ENCODE measurements at places on chromosomes 2 and 18.

- DNase-seq: no peak
These were observed 80.4 kb upstream of the RNU4ATAC start for GRCh38 chr2:121450301-121450700.

DNA sequence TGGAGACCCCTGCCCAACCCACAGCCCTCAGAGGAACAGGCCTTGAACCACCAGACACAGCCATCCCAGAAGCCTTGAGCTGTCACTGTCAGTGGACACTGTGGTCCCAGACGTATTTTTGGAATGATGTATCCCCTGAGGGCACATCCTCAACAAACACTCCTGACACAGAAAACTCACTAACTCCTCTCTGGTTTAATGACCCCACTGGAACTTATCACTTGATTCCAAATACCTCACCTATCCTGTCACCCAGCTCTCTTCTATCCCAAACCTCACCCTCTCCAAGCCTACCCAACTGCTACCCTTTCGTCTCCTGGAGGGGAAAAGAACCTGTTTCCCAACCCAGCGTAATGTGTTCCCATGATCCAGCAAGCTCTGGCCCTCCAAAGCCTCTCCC is 111.6 kb downstream of the MREG start:
- DNase-seq: no peak

DNA sequence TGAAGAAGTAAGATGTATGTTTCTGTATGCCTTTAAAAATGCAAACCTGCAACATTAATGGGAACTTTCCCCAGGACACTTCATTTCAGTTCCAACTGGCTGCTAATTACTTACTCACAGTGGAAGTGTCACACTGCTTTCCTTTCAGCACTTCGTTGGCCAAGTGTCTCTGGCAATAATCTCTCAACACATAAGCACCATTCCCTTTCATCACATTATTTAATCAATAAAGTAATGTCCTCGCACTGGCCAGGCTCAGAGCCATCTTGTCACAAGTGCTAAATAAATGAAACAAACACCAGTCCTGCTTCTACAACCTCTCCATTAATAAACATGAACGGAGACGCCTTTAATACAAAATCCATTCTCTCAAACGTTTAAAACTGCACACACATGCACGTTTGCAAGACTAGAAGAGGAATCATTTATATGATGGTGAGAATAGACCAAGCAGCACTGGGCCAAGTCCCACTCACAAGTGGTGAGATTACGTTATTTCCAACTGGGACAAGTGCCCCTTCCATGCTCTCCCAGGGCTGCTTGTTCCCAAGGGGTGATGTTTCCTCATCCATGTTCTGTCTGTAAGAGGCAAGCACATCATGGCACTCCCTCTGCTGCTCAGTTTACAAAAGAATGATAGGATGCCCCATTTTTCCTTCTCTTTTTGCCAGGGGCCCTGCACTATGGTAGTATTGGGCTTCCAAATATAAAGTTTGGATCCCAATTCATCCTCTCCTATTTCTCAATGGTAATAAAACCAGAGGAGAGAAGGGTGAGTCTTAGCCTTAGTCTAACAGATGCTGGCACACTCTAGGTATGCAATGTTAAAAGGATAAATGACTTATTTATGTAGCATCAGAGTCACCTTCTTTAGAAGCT is 56.8 kb upstream of the ETAA1 start:
- no peak for DNase-seq

- no peak for DNase-seq
These were observed 41.6 kb upstream of the OTOF start for GRCh38 chr2:26519396-26520147.

DNA sequence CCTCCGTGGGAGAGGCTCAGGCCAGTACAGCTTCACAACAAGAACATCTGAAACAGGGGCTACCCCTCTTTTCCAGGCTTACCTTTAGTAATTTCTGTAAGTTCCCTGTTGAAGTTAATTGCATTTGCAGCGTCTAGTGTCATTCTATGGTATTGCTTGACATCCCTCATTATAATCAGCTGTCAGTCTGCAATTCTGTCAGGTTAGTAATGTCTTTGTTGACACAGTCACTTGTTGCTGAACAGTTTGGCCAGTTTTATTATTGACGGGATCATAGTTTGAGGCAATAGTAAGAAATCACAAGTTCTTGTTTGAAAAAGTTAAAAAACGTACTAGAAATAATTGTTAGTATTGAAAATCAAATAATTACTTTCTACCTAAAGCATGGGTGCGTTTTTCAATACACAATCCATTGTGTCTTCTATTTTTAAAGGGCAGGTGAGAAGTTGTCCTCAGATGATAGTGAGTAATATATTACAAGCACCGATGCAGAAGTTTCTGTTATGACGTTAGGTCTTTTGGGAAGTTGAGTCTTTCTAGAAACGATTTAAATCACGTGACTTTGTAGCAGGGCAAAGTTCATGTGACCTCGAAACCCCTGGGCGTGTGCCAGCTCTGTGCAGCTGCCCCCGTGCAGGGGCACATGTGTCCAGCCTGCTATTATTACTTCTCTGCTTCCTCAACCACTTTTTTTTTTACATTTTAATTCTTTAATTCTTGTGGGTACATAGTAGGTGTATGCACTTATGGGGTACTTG is 49.5 kb upstream of the MBP start:
- DNase-seq: no peak

DNA sequence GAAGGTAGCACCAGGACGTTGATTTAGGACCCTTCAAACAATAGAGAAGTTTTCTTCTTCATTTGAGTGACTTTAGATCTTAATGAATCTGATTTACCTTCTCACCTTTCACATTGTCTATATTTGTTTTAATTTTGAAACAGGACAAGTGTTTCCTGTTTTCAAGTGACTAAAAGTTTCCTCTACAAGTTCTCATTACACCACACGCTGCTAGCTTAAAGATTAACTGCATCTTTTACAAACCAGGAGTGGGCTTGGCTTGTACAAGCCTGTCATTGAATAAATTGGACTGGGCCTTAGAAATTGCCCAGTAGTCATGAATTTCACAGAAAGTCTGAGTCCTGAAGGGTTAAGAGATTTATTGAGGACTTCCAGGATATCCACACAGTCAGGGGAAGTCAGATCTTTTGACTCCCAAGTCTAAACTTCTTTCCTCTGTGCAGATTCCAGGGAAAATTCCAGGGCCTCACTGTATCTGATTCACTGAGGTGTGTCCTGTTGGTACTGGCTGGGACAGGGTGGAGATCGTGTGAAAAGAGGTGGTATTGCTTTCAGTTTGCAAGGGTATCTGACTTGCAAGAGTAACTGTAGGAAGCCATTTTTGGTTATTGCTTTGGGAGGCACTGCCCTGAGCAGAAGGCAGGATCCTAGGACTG is 3.4 kb downstream of the SGPP2 start:
- DNase-seq: no peak

DNA sequence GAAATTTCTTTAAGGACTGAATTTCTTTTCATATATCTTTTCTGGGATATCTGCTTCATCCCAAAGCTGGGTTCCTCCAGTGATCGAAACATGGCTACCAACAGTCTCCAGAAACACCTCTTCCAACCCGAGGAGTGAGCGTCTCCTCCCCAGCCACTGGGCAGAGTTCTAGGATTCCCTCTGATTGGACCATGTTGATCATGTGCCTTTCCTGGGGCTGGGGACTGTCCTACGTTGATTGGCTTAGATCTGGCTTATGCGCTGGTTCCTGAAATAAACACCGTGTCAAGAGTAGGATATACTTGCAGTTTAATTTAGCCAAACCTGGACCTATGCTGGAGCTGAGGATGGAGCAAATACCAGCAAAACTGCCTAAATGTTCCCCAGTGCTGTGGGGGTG is 55.5 kb upstream of the SLC16A14 start:
- DNase-seq: no peak

DNA sequence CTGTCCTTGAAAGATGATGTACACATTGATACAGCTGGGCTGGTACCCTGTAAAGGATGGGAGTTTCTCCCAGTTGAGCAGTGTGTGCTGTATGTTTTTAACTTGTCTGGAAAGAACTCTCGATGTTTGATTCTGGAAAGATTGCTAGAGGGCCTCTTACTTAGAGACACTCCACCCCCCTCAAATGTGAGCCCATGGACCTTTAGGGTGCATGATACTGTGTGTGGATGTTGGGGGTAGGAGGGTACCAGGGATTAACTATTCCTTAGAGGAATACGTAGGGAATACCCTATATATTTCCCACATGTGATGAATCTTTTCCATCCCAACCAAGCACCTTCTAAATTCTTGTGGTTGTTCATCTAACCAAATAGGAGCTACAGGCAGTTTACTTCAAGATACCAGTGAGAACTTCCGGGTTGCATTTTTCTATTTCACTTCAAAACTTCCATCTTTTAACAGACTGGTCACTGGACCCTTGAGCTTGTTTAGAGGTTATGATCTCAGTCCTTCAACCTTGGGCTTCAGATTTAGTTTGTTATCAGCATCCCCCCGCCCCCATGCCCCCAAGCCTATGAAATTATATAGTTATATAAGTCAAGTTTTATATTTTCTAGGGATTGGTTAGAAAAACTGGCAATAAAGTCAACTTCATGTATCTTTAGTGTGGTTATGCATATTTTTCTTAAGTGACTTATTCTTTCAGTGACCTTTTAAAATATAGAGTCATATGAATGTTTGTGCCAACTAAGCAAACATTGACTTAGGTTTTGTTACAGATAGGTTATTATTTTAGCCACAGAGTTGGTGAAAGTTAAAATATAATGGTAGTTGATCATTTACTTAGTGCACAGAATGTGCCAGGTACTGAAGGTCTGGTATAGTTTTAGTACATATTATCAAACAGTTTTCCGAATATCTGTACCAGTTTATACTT is 18.2 kb downstream of the AFTPH start:
- DNase-seq: no peak

- DNase-seq: no peak
These were observed 28.8 kb downstream of the LONRF2 start for GRCh38 chr2:100293341-100294161.

DNA sequence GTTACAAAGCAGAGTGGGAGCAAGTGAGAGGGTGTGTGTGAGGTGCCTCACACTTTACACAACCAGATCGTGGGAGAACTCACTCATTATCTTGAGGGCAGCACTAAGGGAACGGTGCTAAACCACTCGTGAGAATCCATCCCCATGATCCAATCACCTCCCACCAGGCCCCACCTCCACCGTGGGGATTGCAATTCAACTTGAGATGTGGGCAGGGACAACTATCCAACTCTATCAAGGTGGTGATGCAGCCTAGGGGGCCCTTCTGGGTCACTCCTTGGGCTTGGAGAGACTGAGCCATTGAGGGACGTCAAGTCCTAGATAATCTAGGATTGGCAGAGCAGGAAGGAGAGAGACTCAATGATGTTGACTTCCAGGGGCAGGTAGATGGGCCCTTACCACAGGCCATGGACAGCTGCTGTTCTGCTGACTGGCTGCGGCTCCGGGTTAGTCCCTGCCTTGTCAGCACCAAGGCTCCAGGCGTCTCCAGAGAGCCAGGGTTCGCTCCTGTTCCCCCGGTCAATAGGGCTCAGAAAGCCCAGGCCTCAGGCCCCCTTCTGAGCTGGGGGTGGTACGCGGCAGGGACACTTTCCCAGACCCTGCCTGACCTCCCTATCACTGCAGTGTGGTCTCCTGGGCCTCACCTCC is 193.2 kb upstream of the HS6ST1 start:
- DNase-seq: no peak

DNA sequence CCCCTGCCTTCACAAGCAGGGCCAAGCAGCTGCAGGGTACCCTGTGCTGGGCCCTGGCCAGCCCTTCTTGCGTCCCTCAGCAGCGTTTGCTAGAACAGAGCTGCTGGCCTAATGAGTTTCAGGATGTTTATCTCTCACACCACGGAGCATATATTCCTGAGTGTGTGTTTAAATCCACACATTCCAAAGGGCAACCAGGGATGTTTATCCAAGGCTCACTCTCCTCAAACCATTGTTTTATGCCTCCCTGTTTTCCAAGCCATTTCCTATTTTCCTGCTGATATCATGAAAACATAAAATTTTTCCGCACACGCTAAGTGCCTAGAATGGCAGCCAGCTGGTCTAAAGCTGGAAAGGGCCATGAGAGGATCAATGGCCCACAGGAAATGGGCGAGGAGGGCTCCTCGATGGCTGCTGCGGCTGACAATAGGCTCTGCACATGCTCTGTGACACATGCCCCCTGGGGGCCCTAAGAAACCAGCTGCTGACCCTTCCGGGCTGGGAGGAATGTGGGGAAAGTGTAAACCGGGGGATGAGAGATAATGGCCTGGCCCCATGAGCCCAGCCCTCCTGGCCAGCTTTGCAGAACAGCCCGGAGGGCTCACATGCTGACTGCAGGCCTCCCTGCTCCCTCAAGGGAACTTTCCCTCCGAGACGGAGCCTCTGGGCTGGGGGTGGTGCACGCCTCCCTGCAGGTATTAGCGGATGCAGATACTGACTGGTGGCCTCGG is 194.0 kb downstream of the NDUFA10 start:
- no peak for DNase-seq

GRCh38 chr2:61255580-61256437 is 93.8 kb downstream of the C2orf74 start:
- no peak for DNase-seq

DNA sequence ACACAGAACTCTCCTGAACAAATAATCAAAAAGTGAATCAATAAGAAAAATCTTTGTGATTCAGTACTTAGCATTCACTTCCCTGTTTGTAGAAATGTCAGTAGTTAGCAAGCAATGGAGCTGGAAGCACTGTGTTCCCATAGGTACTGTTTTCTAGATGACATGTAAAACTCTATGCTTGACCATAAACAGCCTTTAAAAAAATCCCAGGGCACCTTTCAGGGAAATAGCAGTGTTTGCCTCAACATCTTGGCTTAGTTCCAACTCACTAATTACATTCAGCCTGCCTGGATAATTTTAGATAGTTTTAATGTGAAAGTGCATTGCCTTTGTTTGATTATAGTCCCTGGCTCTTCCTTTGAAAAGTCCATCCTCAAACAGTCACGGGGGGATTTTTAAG is 721.8 kb downstream of the ERBB4 start:
- DNase-seq: no peak

DNA sequence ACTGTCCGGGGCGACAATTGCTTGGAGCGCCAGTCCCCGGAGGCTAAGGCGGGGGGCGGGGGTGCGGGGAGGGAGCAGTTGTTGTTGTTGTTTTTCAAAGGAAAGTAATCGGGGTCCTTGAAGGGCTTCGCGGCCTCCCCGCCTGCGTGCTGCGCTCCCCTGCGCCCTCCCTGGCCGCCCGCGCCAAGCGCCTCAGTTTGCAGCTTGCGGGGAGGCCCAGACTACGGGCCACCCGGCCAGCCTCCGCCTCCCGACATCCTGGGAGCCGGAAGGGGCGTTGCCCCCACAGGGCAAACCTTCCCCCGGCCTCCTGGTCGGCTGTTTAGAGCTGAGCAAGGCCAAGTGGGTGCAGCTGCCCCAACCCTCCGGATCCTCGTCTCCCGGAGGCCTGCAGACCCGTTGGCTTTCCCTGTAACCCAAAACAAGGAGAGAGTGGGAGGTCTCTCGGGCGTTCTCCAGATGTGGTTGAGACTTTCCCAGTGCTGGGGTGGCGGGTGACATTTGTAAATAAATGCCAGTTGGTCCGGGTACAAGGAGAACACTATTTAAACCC is 3.7 kb upstream of the SIX3 start:
- no peak for DNase-seq

All from activated naive CD4-positive, alpha-beta T cell (primary cell).